Breast epithelium (tissue), 4 donors: ENCODE measurements at places on chromosomes 12 and 14.

GRCh38 chr12:13691598-13691997 is 289.8 kb downstream of the GRIN2B start:
- H3K4me1 ChIP-seq: no peaks in the 10 kb centered on the region
- H3K27me3 ChIP-seq: no peaks in the 10 kb centered on the region
- H3K36me3 ChIP-seq: no peaks in the 10 kb centered on the region
- no peak overlapping the region for H3K27ac ChIP-seq
- no peak overlapping the region for H3K4me3 ChIP-seq

GRCh38 chr14:75069811-75070145 is 337 bp downstream of the ZC2HC1C start:
- peak overlapping the region; percentile 93 for H3K27ac ChIP-seq
- DNase-seq: no peak

DNA sequence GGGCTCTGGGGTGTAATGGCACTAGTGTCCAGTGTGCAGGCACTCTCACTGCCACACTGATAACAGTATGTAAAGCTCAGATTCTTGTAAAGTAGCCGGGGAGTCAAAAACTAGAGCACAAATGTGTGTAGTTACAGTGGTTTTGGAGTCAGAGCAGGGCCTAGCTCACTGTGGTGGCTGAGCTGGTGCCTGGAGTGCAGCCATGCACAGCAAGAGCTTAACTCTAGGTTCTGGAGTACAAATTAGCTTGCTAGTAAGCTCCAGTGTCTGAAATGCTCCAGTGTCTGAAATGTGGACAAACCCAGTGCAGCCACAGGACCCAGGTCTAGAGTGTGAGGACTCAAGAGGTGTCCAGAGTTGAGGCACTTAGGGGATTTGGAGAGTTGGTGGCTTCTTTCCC is 149.2 kb downstream of the MSRB3 start:
- no peaks in the 10 kb centered on the region for H3K4me1 ChIP-seq
- DNase-seq: no peak
- H3K27ac ChIP-seq: no peak overlapping the region
- no peaks in the 10 kb centered on the region for H3K27me3 ChIP-seq

GRCh38 chr12:131120831-131121271 is 167.1 kb downstream of the ADGRD1 start:
- no peak overlapping the region for H3K27ac ChIP-seq
- DNase-seq: no peak
- H3K4me3 ChIP-seq: no peak overlapping the region
- no peaks in the 10 kb centered on the region for H3K36me3 ChIP-seq
- peaks cover 16% of the 10 kb centered on the region for H3K27me3 ChIP-seq

GRCh38 chr12:110262442-110263388 is 18.3 kb upstream of the ATP2A2 start:
- no peaks in the 10 kb centered on the region for H3K4me1 ChIP-seq
- no peak overlapping the region for H3K4me3 ChIP-seq
- H3K36me3 ChIP-seq: no peaks in the 10 kb centered on the region
- H3K27ac ChIP-seq: no peak overlapping the region
- DNase-seq: no peak
- no peaks in the 10 kb centered on the region for H3K27me3 ChIP-seq
